Tibial nerve (tissue), 4 donors: ENCODE measurements at places on chromosomes 13 and 19. TPM values are rescaled to one million over a fixed set of nuclear protein-coding genes. Genes with fewer than 3 reads are reported as not detected.

- DNase-seq: no peak
Measured at GRCh38 chr13:23605831-23606230, 35.6 kb downstream of the TNFRSF19 start.

DNA sequence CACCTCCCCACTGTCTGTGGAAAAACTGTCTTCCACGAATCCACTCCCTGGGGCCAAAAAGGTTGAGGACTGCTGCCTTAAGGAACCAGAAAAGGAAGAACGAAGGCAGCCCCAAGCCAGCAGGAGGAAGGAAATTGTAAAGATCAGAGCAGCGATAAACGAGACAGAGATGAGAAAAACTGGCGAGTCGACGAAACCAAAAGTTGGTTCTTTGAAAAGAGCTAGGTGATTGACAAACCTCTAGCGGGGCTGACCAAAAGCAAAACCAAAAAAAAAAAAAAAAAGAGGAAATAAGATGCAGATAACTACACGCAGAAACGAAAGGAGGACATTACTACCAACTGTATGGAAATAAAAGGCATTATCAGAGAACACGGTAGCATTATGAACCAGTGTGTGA, 76.9 kb downstream of the GADD45B start:
- no peak for DNase-seq

The ALOX5AP gene
- 41.4 TPM for total RNA-seq

The PPP1R15A gene
- total RNA-seq: 92.9 TPM

The MADCAM1 gene
- total RNA-seq: not detected

The NLRP7 gene
- total RNA-seq: not detected
